ENCODE measurements at places on chromosomes 1 and 21.

GRCh38 chr1:84583648-84584047 is 9.4 kb upstream of the CTBS start:
- no peak for DNase-seq

DNA sequence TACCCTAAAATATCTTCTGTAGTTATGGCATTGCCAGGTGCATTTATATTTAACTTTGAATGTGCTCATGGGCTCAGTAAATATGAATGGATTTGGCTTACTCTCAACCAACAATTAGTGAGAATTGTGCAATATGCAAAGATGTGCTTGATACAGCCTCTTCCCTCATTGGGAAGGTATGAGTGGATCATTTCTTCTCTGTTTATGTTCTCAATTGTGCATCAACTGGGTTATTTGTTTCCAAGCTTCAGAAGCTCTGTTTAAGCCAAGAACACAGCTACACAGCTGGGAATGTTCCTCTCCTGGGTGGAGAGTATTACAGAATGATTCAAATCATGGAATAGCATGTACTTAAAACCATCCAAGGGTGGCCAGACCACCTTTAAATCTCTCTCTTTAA is 17.6 kb upstream of the MAP1LC3C start:
- DNase-seq, result no peak

GRCh38 chr1:118988186-118989005 is at the start of gene TBX15:
TSS of gene TBX15 (minus strand) at chr1:118988343. CDS start at chr1:118987795, 548 bp downstream.
- DNase-seq, result no peak

- no peak for DNase-seq
Observed at GRCh38 chr21:23522751-23523150, 2084.5 kb downstream of the MRPL39 start.

- no peak for DNase-seq
Observed at GRCh38 chr1:112581586-112582192, 37.3 kb downstream of the ST7L start.

GRCh38 chr21:35204850-35205541 is 155.9 kb upstream of the RUNX1 start:
- DNase-seq, result no peak

GRCh38 chr1:5939271-5940170 is 52.7 kb downstream of the NPHP4 start:
- no peak for DNase-seq
